ENCODE measurements at places on chromosomes 1 and 21.

DNA sequence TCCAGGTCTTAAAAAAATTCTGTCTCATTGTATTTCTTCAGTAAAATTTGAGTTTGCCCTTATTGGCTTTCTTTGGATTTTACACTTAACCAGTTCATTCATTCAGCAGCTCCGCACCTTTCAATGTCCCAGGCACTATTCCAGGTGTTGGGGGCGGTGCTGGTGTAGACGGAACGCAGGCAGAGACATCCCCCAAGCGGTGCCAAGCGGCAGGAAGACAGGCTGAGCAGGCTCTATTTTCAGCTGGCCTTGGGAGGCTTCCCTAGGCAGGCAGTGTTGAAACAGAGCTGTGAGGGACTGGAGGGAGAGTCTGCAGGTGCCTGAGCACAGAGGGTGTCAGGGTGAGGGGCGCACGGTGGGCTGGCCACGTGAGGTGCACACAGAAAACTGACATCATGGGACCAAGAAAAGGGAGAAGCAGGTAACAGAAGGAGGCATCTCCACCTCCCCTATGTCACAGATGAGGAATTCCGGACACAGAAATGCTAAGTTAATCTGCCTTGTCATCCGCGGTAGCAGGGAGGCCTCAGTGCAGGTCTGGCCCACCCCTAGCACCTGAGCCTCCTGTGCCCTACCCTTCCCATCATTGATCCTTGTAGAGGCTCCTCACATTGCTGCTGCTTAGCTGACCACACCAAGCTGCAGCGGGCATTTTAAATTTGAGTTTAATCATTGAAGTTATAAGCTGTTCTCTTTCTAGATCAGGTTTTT, 40.8 kb downstream of the SLC37A1 start:
- no peak for DNase-seq

DNA sequence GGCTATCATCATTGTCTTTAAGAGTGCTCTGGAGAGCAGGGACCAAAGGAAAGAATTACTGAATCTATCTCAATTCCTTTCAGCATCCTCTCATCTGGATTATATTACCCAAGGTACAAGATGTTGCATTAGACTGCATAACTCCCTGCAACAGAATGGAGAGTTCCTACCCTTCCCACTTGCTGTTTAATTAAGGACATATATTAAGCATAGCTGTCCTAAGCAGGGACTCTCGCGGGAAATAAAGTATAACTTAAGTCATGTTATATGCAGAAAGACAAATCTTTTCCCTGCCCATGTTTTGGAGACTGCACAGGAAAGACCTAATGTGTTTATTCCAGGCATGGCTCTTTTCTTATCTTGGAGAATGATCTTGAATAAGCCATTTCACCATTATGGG, 6.8 kb upstream of the JAM2 start:
- DNase-seq: no peak

DNA sequence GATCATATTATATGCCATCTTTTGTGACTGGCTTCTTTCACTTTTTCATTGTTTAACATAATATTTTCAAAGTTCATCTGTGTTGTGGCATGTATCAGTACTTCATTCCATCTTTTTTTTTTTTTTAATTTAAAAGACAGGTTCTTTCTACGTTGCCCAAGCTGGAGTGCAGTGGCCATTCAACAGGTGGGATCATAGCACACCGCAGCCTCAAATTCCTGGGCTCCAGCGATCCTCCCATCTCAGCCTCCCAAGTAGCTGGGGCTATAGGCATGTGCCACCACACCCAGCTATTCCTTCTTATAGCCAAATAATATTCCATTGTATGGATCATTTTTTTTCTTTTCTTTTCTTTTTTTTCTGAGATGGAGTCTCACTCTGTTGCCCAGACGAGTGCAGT, 34.6 kb upstream of the ZNF281 start:
- DNase-seq: no peak

DNA sequence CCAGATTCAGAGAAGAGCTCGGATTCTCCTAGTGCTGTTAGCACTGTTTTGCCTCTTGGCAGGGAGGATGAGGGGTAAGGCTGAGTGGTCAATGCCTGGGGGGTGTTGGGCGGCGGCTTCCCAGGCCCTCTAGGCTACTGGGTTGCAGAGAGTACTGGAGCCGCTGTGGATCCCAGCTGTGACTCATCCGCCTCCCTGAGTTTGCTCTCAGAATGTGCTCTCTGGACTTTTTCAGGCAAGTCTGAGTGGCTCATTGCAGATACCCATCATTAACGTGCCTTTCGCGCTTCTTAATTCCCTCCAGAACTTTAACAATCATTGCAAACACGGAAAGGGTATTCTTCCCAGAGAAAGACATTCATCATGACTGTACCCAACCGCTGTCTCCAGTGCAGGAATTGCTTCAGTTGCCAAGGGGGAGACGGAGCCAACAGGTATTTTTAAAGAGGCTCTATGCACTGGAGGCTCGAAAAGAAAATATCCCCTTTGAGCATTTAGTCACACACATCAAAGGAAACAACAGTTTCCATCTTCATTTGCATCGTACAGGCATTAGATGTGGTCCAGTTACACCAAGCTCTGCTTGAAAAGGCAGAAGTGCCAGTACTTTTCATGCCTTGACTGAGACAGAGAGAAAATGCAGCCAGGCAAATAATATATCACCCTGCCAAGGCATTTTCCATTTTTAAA, 14.4 kb upstream of the CAMTA1 start:
- no peak for DNase-seq

GRCh38 chr1:112298558-112298957, 97.5 kb upstream of the CTTNBP2NL start:
- DNase-seq: no peak

DNA sequence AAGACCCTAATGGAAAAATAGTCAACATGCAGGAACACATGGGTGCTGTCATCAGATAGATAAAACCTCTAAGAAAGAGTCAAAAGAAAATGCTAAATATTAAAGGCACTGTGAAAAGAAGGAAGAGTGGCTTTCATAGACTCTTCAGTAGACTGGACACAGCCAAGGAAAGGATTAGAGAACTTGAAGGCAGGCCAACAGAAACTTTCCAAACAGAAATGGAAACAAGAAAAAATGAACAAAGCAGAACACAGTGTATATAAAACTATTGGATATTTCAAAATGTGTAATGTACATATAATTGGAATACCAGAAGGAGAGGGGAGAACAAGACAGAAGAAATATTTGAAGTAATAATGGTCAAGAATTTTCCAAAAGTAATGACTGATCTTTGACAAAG, 431.9 kb downstream of the MATN1 start:
- no peak for DNase-seq

DNA sequence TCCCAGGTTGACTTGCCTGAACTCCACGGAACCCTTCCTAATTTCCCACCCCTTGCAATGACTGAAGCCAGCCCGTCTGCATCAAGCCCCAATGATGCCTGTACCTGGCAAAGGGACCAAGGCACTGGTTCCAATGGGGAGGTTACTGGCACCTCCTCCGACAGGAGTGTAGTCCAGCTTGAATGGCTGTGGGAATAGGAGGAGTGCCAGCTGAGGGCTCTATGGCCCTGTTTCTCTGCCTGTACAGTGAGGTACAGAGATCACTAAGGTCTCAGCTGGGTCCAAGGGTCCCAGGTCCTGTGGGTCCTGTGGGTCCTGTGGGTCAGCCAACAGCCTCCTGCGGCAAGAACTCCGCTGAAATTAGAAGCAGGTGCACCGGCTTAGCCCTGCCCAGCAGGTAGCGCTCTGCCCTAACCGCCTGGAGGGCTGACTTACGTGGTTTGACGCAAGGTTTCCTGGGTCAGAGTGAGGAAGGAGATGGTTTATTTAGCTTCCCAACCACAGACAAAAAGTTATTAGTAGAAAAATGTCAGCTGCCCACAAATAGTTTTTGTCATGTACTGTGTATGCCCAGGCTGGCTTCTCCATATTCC, 9.9 kb upstream of the SPRR4 start:
- DNase-seq: no peak

DNA sequence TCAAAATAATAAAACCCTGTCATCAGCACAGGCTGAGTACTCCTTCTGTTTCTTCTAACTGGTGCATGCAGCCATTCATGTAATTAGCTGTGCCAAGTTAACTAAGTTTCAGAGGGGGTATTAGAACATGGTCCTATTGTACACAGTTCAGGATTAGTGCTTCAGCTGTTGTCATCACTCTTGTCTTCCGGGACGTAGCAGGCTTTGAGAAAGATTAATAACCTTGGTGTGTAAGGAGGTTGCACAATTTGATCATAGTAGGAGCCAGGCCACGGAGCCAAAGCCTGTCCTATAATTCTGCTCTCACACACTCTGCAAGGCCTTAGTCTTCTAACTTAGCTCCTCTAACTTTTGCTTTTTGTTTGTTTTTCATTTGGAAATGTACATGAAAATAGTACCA, 44.7 kb downstream of the PTGFRN start:
- no peak for DNase-seq

DNA sequence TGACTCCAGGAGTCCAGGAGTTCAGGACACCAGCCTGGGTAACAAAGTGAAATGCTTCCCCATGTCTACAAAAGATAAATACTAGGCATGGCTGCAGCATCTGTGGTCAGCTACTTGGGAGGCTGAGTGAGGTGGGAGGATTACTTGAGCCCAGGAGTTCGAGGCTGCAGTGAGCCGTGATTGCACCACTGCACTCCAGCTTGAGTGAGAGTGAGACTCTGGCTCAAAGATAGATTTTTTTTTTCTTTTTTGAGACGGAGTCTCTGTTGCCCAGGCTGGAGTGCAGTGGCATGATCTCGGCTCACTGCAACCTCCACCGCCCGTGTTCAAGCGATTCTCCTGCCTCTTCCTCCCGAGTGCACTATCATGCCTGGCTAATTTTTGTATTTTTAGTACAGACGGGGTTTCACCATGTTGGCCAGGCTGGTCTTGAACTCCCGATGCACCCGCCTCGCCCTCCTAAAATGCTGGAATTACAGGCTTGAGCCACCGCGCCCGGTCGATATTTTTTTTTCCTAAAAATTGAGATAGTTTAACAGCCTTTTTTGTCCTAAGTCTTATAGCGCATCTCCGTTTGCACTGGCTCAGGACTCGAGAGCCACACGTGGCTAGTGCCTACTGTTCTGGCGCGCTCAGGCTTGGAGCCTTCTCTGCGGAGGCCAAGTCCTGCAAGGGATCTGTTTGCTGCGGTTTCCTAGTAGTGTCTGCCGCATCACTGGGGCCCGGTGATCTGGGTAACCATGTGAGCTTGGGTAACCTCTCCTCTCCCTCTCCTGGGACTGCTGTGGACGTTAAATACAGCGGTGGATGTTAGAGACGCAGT, 1.0 kb upstream of the MFN2 start:
- no peak for DNase-seq

DNA sequence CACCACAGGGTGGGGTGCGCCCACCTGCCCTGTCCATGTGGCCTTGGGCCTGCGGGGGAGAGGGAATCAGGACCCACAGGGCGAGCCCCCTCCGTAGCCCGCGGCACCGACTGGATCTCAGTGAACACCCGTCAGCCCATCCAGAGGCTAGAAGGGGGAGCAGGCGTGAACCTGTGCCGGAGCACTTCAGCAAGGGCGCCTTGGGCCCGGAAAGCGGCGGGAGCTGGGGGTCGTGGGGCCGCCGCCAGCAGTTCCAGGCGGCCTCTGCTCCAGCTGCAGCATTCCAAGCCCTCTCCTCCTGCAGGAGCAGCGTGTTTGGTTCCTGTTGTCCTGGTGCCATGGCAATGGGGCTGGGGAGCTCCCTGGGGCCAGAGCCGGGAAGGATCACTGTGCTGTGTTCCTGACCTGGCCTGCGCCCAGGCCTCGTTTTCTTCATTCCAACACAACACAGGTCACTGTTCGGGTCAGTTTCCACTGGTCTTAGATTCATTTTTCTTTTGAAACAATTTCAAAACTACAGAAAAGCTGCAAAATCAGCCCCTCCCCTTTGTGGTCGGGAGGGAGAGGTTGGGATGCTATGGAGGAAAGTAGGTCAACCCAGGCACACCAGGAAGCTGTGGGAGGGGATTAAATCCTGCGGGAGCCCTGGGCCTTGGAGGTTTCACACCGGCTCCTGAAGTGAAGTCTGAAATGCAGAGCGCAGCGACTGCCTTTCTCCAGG, 18.8 kb downstream of the SLX9 start:
- DNase-seq: no peak

- DNase-seq: peak; percentile 2
Measured at GRCh38 chr1:246875041-246876026, 56.4 kb downstream of the AHCTF1 start.

- DNase-seq: no peak
Measured at GRCh38 chr1:183012301-183012994, 10.8 kb upstream of the LAMC1 start.

GRCh38 chr1:26307363-26307781, 936 bp upstream of the UBXN11 start:
- DNase-seq: no peak

- DNase-seq: no peak
Measured at GRCh38 chr21:45834821-45835293, 146.7 kb upstream of the COL6A1 start.

DNA sequence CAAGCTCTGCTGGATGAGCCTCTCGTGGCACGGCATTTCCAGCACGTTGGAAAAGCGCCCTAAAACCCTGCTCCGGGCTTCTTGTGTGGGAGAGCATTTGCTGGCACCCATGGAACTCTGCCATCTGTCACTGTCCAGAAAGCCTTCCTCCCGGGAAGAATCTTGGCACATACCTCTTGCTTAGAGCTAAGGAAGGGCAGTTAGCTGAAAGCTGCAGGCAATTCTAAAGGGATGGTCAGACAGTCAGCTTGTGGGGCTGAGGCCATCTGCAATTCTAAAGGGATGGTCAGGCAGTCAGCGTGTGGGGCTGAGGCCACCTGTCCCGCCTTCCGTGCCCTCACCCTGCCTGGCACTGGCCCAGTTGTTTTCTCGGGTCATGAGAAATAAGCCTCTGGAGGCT, 139.0 kb upstream of the TMEM51 start:
- no peak for DNase-seq

DNA sequence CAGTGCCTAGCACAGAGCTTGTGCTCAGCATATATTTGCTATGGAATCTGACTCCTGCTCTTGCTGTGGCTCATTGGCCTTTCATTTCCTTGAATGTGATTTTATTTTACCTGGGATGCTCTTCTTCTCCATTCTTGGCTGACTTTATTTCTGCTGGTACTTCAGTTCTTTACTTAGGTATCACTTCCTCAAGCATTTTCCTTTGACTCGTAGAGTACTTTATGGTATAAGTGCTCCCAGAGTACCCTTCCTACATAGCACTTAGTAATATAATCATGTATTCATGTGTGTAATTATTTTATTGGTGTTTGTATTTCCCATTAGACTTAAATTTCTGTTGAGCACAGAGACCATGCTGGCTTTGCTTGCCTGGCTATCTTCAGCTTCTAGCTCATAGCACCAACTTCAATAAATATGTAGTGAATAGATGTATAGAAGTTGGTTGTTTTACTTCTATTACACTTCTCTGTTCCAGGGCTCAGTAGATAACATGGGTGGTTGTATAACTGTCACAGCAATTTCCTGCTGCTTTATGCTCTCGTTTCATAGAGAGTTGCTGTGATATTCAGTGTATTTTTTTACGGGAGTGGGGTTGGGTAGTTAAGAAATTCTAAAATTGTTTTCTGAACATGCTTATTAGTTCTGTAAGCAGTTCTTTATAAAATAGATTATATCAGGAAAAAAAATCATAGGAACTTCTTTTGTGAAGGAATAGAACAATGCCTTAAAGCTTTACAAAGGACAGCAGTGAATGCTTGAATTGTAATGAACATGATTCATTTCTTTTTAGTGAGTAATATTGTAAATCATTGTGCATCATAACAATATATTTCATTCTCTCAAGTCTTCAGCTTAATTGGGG, 112.2 kb downstream of the NEK7 start:
- no peak for DNase-seq

- no peak for DNase-seq
Measured at GRCh38 chr1:201542309-201543035, 3.5 kb downstream of the NAV1 start.
